M059J (cell line): ENCODE measurements at places on chromosomes 12 and 14.

GRCh38 chr14:22976620-22977433 lies 5.5 kb downstream of the AJUBA start:
- DNase-seq = peak; percentile 47

DNA sequence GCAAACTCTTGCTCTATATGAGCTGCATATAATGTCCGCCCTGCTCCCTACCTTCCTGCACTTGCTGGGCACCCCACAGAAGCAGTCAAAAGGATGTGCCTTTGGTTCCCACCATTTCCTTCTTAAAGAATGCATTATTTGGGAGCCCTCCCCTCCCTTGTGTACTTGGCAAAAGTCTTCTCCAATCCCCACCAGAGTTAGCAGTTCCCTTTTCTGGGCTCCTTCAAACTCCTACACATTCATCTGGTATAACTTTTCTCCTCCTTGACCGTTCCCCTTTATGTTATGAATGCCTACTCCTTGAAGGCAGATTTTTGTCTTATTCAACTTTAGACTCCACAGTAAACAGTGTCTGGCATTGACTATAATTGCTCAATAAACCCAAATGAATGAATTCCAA lies 27.8 kb downstream of the AREL1 start:
- no peak for DNase-seq

DNA sequence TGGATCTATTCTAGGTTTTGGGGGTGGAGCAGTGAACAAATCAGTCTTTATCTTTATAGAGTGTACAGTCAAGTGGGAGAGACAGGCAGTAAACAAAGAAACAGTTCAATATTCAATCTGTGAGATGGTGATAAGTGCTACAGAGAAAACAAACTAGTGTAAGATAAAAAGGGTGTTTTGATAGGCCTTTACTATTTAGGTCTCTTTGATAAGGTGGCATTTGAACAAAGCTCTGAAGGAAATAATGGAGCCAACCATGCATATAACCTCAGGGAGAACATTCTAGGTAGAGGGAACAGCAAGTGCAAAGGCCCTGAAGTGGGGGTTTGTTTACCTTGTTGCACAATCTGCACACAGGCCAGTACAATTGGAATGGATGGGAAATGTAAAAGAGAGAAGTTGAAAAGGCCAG lies 47.3 kb downstream of the PTPN11 start:
- no peak for DNase-seq

DNA sequence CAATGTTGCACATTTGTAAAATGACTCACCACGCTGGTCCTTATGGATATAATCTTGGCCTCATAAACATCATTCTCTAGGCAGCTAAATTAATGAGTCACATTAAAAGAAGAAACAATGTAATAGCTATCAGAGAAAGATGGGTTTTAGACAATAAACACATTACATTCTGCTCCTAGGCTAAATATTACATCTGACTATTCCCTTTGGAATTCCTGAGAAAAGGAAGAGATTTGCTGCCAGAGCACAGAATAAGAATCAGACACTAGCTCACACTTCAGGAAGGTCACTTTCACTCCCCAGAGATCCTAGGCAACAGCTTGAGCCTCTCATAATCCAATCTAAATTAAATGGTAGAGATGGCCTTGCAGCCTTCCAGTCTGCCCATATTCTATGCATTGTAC lies 218.2 kb downstream of the PTPRO start:
- DNase-seq = peak; percentile 70

DNA sequence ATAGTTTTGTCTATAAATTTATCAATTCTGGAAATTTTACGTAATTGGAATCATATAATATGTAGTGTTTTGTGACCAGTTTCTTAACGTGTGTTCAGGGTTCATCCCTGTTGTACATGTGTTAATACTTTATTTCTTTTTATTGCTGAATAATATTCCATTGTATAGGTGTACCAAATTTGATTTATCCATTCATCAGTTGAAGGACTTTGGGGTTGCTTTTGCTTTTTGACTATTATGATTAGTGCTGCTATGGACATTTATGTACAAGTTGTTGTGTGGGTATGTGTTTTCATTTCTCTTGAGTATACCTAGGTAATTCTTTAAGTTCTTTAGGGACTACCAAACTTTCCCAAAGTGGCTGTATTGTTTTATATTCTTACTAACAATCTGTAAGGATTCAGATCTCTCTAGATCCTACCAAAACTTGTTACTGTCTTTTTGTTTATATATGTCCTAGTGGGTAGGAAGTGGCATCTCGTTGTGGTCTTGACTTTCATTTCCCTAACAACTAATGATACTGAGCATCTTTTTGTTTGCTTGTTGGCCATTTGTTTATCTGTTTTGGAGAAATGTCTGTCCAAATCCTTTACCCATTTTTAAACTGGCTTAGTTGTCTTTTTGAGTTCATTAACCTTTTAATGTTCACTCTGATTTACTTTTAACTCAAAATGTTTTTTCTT lies 14.9 kb downstream of the VRK1 start:
- no peak for DNase-seq

GRCh38 chr14:69753860-69754259 lies 13.1 kb upstream of the SRSF5 start:
- DNase-seq = no peak

DNA sequence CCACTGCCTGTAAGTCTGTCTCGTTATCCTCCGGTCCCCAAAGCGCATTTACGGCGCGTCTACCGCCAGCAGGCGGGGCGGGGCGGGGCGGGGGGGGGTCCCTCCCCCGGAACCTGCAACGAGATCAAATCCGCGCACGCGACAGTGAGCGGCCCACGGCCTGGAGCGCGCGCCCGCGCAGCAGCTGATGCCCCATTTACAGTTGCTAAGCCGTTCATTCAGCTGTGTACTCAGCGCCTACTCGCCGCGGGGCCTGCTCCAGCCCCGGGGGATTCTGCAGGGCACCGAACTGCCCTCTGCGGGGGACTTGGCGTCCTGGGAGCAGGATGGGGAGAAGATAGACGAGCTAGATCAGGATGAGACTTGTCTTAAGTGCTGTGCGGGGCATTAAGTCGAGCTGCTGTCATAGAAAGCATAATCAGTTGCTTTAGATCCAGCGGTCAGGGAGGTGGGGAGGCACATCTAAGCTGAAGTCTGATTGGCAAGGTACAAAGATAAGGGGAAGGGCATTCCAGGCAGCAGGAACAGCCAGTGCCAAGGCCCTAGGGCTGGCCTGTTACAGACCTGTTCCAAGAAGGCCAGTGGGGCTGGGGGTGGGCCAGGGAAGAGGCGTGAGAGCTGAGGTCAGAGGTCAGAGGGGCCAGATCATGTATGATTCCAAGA lies 1.4 kb upstream of the CCDC85C start:
- DNase-seq = peak; percentile 67

GRCh38 chr12:88931598-88931997 lies 351.3 kb upstream of the KITLG start:
- peak; percentile 61 for DNase-seq

GRCh38 chr14:22524784-22525161 lies 64.3 kb downstream of the DAD1 start:
- DNase-seq = peak; percentile 12

DNA sequence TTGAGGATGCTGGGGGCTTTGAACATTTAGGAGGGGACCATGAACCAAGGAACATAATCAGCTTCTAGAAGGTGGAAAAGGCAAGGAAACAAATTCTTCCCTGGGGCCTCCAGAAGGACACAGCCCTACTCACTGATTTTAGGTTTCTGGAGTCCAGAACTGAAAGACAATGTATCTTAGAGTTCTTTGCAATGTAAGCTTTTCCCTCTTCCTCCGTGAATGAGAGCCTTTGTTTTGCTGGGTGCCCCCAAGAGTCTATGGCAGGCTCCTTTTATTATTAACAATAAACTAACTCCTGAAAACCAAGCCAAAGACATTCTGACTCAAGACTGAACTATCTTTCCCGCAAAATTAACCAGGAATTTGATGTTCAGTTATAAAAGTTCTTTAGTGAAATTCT lies 204.1 kb downstream of the STXBP6 start:
- no peak for DNase-seq

GRCh38 chr12:105587237-105587636 lies 256.7 kb downstream of the C12orf75 start:
- DNase-seq = no peak

DNA sequence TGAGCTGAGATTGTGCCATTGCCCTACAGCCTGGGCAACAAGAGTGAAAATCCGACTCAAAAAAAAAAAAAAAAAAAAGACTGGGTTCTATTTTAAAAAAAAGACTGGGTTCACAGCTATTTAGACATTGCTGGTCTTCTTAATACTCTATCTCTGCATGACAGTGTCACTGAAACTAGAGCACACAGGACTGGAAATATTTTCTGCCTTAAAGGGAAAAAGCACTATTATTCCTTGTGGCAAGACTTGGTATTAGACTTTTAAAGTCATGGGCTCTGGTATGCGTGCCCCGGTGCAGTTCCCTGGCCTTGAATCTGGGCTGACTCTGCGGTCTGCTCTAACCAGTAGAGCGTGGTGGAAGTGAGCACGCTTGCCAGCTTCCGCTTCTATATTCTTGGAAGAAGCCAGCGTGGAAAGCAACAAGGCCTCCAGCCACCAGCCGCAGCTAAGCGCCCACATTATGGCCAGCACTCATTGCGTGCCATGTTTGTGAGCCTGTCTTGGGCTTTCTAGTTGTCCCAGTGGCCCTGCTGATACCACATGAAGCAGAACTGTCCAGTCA lies 31.3 kb downstream of the PRKAB1 start:
- DNase-seq = no peak

DNA sequence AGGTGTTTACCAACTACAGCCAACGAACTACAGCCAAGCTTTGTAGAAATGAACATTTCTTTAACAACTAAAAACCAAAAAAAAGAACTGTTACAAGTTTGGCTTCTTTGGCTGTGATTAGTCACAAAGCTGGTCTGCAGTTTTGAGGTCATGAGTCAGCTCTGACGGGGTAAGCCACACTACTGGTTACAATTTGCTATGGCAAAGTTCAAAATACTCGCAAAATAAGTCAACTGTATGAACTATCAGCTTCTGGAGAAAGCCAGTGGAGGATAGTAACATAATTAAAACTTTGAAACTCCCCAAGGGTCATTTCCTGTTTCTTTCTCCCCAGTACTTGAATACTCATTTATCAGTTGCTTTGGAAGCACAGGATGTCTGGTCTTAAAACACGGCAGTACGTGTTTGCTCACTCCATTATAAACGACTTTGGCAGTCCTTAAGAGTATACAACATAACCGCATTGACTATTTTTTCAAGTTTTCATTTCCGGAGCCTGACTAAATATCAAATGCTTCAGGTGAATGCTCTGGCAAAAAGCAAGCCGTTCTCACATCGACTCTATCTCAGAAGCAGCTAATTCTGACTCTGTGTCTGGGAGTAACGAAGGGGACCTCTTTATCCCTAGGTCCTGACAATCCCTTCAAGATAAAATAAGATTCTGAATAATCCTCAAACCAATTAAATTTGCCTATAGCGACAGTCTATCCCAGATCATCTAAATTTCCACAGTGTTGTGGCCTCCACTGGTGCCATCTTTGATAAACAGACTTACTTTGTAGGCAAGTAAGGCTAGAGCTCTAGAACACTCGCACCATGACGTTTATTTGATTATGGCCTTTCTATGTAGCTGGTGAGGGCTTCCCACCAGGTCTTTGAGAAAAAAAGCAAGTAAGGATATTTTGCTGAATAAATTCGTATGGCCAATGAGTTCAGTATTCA lies 10.6 kb downstream of the PHLDA1 start:
- DNase-seq = peak; percentile 98

DNA sequence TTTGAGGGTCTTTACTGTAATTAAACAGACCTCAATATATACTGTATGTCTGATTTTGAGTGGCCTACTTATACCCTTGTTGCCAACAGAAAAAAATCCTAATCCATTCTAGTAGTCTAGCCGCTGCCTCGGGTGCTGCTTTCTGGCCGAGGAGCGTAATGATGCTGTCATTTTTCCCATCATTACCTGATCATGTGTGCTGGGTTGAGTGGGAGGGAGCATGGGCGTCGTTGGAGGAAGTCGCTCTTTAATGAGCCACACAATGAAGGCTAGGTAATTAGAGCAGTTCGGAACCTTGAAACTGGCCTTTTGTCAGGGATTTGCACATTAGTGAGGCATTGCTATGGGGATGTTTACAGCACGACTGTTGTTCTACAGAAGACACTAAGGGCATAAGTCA lies 76.1 kb upstream of the RFX4 start:
- no peak for DNase-seq

- DNase-seq = peak; percentile 57
These were observed 16.6 kb downstream of the TAMALIN start for GRCh38 chr12:52023182-52023975.

- no peak for DNase-seq
These were observed 106.4 kb downstream of the DIP2B start for GRCh38 chr12:50611021-50611744.

- DNase-seq = no peak
These were observed 147.7 kb downstream of the ZNF664 start for GRCh38 chr12:124120739-124121138.

DNA sequence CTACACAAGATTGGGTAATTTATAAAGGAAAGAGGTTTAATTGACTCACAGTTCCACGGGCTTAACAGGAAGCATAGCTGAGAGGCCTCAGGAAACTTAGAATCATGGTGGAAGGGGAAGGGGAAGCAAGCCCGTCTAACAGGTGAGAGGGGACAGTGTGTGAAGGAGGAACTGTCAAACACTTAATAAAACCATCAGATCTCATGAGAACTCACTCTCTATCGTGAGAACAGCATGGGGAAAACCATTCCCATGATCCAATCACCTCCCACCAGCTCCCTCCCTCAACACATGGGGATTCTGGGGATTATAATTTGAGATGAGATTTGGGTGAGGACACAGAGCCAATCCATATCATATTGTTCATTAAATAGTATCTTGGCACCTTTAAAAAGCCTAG lies 56.1 kb downstream of the EPS8 start:
- DNase-seq = no peak

DNA sequence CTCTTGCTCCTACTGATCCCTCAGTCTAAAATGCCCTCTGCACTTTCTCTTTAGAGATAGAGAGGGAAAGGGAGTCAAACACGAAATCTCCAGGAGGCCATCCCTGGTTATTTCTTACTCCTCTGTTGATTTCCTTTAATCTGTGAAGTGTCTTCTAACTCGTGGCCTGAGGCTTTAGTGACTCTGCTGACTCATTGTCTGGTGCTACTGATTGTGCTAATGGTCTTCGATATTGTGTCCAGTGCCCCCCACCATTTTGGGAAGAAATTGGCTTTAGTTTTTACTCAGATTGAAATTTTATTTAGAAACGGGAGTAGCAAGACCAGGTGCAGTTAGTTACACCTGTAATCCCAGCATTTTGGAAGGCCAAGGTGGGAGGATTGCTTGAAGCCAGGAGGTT lies 839 bp downstream of the CLEC9A start:
- DNase-seq = peak; percentile 91

GRCh38 chr12:46824709-46825108 lies 1.1 kb downstream of the SLC38A4 start:
- DNase-seq = no peak

GRCh38 chr12:15435597-15435996 lies 113.3 kb downstream of the PTPRO start:
- no peak for DNase-seq

GRCh38 chr14:68551045-68551683 lies 241.7 kb downstream of the ZFP36L1 start:
- DNase-seq = no peak
